ENCODE measurements at places on chromosomes 2 and 18.

- no peak for DNase-seq
These were observed 5.9 kb downstream of the NFATC1 start for GRCh38 chr18:79401494-79402208.

DNA sequence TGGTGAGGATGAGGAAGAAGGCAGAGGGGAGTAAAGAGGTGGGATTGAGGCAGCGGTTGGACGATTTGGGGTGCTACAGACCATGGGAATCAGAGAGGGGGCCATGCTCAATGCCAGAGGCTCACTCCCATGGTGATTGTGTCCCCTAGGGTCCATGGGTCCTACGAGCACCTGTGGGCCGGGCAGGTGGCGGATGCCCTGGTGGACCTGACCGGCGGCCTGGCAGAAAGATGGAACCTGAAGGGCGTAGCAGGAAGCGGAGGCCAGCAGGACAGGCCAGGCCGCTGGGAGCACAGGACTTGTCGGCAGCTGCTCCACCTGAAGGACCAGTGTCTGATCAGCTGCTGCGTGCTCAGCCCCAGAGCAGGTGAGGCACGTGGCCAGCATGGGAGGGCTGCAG lies 5.2 kb downstream of the CAPN10 start:
- DNase-seq: no peak

DNA sequence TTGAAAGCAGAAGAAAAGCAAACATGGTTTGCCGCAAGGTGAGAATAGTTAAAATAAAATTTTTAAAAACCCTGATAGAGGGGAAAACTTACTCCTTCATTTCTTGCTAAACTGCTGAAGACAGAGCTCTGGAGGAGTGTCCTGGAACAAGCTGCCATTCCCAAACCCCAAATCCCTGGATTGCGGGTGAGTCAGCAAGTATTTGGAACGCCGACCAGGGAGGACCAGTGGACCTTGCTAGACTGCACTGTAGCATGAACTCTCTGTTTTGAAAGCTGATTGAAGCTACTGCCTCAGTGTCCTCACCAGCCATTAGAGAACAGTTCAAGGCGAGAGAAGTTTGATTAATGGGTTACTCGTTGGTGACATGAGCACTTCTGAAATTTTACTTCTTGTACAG lies 99.4 kb upstream of the RASGRP3 start:
- no peak for DNase-seq

DNA sequence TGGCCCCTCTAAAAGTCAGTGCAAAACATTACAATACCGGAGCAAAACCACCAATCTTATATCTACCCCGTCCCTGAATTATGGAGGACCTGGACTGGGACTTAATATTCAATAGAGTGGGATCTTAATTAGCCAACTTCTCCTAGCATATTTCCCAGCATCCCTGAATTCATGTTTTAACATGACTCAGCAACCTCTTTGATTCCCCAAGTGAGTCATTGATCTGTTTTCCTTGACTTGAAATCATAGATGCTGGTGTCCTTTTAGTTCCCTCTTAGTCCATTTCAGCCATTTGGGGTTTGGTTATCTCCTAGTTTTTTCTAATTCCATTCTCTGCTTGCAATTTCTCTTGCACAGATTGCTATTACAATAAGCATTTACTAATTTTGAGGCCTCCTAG lies 677.7 kb upstream of the CELF4 start:
- no peak for DNase-seq

GRCh38 chr2:119841550-119841949 lies 81.8 kb downstream of the PTPN4 start:
- no peak for DNase-seq

GRCh38 chr18:32366586-32367538 lies 103.8 kb downstream of the GAREM1 start:
- no peak for DNase-seq

- DNase-seq: no peak
These were observed 23.2 kb downstream of the DOCK10 start for GRCh38 chr2:225019105-225019504.

DNA sequence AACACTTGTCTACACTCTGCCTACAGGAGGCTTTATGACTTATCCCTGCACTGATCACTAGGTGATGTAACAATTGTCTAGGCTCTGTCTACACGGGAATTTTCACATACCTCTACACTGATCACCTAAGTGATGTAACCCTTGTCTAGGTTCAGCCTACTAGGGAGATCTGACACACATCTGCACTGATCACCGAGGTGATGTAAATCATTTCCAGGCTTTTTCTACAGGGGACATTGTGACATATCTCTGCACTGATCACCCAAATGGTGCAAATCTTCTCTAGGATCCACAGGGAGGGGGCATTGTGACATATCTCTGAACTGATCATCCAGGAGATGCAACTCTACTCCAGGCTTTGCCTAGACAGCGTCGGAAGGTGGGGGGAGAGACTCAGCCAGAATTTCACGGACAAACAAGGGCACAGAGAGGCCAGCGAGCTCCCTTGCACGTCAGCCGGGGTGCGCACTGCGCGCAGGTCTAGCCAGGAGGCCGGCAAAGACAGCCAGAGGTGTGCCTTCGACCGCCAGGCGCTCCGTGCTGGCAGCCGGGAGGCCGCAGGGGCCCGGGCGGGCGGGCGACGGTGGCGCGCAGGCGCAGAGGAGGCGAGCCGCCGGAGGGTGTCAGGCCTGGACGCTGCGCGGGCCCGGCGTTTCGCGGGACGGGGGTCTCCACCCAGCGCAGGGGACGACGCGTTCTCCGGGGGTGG lies 46.9 kb upstream of the USP14 start:
- DNase-seq: peak; percentile 47

DNA sequence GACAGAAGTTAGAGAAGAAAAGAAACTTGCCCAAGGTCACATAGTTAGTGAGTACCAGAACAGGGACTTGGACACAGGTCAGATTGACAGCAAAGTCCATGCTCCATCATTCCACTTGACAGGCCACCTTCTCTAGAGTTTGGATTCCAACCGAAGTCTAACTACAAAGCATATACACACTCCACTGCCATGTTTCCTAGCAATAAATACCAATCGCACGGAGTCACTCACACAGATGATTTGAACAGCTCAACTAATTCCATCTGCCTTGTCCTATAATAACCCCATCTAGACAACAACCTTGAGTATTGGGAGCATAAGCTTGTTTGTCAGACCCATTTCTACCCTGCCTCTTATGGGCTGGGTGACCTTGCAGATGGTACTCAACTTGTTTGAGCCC lies 334.6 kb upstream of the MGAT5 start:
- DNase-seq: no peak

DNA sequence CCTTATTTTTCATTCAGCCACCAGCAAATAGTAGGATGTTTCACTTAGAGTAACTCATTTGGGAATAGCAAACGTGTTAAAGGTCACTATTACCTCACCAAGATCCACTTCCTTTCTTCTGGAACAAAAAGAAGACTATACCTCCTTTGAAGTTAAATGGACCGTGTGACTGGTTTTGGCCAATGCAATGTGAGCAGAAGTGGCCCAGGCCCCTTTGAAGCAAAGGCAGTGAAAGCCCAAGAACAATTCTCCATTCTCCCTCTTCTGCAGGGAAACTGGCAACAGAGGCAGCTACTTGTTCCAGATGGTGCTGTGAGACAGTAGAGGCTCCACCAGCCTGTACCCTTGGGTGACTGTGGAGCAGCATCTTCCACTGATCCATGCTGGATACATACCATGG lies 11.3 kb upstream of the MALL start:
- DNase-seq: no peak

GRCh38 chr2:18924886-18925285 lies 335.5 kb upstream of the NT5C1B start:
- no peak for DNase-seq

GRCh38 chr18:74251297-74252038 lies 40.3 kb downstream of the CYB5A start:
- DNase-seq: no peak

DNA sequence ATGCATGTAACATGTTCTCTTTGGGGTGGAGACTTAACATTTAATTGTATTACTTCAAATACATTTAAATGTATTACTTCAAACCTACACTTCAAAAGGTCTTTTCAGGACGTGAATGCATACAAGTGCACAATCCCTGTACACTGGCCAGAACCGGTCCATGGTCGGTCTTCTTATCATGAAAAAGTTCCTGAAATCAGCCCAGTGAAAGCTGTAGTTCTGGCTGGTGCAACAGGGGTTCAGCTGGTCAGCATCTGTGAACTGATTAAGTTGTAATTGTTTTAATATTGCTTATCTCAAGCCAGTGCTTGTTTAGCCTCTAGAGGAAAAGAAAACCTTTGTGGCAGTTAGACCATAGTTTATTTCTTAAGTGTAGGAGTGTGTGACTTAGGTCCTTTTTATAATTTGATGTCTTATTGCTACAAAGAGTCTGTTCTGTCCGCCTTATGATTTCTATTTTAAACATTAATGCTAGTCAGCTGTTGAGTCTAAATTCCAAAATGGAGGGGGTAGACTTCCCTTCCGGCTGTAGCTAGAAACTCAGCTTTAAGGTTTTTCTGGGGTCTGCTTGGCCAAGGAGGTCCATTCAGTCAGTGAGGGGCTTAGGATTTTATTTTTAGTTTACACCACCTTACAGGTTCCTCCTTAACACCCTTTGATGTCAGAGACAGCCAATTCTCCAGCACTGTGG lies 768 bp upstream of the CYBRD1 start:
- no peak for DNase-seq

- DNase-seq: no peak
These were observed 213.6 kb downstream of the NR4A2 start for GRCh38 chr2:156118753-156119416.

GRCh38 chr2:134502104-134502503 lies 216.7 kb downstream of the TMEM163 start:
- no peak for DNase-seq

- no peak for DNase-seq
These were observed 104.2 kb upstream of the NEUROD1 start for GRCh38 chr2:181784556-181784955.

GRCh38 chr18:10928011-10928771 lies 221.2 kb downstream of the PIEZO2 start:
- no peak for DNase-seq

GRCh38 chr2:100940766-100941645 lies 61.1 kb upstream of the RPL31 start:
- no peak for DNase-seq

- DNase-seq: no peak
These were observed 73.1 kb upstream of the RMDN2 start for GRCh38 chr2:37851828-37852584.

GRCh38 chr18:63342206-63342605 lies 22.6 kb upstream of the BCL2 start:
- no peak for DNase-seq

DNA sequence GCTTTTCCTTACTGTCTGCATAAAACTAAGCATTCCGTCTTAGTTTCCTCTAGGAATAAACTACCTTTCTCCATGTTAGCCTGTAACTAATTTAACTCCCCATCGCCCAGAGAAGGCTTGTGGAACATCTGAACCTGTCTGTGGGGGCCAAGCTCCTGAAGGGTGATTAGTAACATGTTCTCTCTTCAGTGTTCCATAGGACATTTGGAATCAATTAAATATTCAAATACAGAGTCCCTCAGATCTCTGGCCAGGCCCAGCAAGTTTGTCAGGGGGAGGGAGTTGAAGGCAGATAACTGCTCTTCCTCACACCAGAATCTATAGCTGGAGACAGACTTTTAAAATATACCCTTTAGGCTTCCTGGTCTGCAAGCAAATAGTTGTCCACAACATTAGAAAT lies 8.8 kb downstream of the RDH14 start:
- no peak for DNase-seq

- DNase-seq: no peak
These were observed 674.9 kb upstream of the FANCL start for GRCh38 chr2:58916063-58916462.

DNA sequence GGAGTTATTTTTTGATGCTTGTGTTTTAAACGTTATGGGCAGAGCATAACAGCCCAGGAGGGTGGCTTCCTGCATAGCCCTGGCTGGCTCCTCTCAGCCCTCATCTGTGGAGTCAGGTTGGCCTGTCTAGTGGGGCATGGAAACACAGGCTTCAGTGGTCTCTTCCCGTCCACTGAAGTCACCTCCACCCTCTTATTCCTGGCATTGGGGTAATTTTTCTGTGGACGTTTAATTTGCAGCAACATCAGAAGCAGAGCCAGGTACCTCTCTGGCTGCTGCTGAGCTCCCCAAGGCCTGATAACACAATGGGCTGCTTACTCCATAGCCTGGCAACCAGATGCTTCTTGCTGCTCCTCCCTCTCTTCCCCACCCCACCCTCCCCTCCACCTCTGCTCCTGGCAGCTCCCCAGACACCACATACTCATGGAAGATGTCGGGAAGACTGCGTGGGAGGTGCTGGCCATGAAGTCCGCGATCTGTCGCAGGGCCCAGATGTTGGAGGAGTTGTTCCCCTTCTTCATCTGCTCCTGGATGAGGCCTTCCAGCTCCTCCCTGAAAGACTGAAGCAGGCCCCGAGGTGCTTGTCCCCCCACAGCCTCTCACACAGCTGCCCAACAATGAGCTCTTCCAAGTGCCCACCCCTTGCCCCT lies 64.0 kb downstream of the ADD2 start:
- no peak for DNase-seq

GRCh38 chr2:64568836-64569235 lies 44.7 kb downstream of the AFTPH start:
- DNase-seq: no peak

DNA sequence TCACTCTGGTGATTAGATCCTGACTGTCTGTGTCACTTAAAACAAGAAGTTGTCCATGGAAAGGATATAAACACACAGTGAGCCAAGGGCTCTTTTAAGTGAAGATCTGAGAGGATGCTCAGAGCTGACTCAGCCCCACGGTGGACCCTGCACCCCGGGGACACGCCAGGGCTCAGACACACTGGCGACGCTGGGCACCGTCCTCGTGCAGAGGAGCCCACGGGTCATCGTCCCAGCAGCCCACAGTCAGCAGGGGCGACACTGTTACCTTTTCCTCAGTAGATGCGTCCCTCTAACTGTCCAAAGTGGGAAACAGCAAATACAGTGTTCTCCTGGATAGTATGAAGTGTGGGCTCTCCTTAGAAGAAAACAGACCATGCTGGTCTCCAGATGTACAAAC lies 225.6 kb downstream of the HDAC4 start:
- no peak for DNase-seq

- no peak for DNase-seq
These were observed 171.9 kb downstream of the AGAP1 start for GRCh38 chr2:235665661-235666212.

DNA sequence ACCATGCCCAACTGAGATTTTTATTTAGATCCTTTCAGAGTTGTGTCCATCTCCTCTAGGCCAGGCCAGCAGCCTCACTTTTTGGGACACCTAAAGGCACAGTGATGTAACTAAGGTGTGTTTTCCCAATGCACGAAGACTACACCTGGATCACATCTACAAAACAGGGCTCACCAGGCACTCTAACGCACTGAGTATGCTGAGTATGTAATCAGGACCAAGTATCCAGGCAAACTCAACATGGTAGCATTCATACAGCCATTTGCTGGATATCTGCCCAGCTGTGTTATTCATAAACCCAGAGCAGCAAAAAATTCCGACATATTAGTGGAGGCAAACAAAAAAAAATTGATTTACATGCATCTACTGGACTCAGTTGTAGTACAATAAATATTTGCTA lies 33.8 kb downstream of the LPIN2 start:
- DNase-seq: no peak

GRCh38 chr2:46001741-46002506 lies 295.3 kb upstream of the EPAS1 start:
- DNase-seq: no peak

All from stimulated activated naive B cell treated with anti-CD40 and anti-IgM and Interleukin-4, amounts not matched to agents 10 μg/mL and 1 μg/mL and 100 μg/mL, for 72 hours (primary cell).